Activated CD4-positive, alpha-beta memory T cell treated with anti-CD3 and anti-CD28 coated beads for 36 hours (primary cell): ENCODE measurements at places on chromosomes 7 and 10.

- DNase-seq, result peak; percentile 88
Observed at GRCh38 chr7:27196287-27196767, 3.6 kb downstream of the HOXA13 start.

- no peak for DNase-seq
Observed at GRCh38 chr10:31171402-31172083, 139.9 kb upstream of the ZNF438 start.

DNA sequence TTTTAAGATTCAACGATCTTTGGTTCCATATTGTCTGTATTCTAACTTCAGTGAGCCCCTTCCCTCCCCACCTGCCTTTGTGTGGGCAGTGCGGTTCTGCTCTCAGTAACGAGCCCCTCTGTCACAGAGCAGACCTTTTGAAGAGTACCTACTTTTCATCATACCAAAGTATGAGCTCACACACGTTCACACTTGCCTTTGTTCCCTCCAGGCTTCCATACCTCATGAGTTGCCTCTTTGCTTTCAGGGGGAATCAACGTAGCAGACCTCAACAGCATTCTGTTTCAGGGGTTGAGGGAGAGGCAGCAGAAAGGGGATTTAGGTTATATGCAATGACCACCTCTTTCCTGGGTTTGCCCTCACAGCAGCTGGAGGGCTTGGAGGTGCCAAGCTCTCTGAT, 211.4 kb upstream of the MDFIC start:
- DNase-seq, result no peak

GRCh38 chr7:25002786-25003185, 22.8 kb upstream of the OSBPL3 start:
- no peak for DNase-seq

GRCh38 chr7:138233189-138233588, 156.9 kb downstream of the AKR1D1 start:
- no peak for DNase-seq

DNA sequence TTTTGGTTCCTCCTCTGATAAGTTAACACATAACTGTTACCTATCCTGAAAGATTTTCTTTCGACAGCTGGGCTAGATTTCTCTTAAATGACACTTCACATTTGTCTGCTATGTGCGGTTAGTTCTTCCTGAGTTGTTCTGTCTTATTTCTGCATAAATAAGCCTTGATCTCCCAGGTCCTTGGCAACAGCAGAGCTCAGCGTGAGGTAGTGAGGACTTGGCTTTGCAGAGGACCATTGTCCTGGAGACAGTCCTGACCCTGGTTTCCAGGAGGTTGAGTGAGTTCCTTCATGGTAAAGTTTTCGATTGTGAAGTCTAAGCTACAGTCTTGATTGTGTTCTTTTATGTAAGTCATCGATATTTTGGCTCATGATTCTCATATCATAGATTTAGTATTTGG, 23.7 kb downstream of the SND1 start:
- DNase-seq, result no peak

GRCh38 chr10:11326241-11326640, 285.2 kb downstream of the USP6NL start:
- DNase-seq, result no peak

DNA sequence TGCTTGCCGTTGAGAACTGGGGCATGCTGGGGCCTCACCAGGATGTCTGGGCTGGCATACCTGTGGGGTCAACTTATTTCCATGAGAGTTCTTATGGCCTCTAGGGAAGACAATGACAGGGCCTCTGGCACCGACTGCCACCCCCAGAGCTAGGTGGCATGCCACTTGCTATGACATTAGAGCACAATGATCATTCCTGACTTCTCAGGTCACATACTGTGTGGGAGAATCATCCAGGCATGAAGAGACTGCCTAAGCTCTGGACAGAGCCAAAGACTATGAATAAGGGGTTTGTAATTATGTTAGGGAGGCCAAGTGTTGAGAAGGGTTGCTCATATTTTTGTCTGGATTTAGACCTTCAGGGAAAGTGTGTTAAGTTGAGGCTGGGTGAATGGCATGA, 97.5 kb downstream of the PTPN20 start:
- DNase-seq, result no peak

- DNase-seq, result no peak
Observed at GRCh38 chr10:127526161-127526560, 22.9 kb upstream of the NPS start.

GRCh38 chr10:129560361-129560760, 93.3 kb downstream of the MGMT start:
- DNase-seq, result no peak

GRCh38 chr10:48651839-48652238, 32.8 kb upstream of the WDFY4 start:
- no peak for DNase-seq

GRCh38 chr7:24835643-24836042, 78.4 kb upstream of the GSDME start:
- no peak for DNase-seq

DNA sequence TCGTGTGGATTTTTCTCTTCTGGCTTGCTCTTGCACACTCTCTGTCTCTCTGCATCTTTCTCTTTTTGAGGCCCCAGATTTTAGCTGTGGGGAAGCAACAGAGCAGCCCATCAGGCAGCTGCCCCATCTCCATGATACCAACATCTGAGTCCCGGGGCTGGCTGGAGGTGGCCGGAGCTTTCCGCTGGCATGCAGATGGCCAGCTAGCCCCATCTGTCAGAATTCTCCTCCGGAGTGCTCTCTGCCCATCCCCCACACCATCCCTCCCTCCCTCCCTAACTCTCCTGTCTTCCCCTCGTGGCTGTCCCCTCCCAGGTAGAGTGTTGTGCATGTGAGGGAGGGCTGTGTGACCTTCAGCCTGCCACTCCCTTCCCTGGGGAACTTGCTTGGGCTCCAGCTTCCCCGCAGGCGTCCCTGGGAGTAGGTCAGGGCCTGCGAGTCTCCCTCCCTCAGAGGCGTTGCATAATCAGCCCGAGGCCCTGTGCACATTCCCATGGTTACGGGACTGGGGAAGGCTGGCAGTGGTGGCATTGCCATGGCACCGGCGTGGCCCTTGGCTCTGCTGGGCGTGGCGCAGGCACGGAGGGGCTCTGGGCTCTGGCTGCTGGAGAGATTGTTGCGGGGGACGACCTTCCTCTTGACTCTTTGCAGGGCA, 24.7 kb downstream of the GHRHR start:
- DNase-seq, result no peak

- no peak for DNase-seq
Observed at GRCh38 chr10:61753453-61753852, 90.7 kb downstream of the CABCOCO1 start.

GRCh38 chr7:55481155-55481554, 91.1 kb downstream of the VOPP1 start:
- DNase-seq, result peak; percentile 8

DNA sequence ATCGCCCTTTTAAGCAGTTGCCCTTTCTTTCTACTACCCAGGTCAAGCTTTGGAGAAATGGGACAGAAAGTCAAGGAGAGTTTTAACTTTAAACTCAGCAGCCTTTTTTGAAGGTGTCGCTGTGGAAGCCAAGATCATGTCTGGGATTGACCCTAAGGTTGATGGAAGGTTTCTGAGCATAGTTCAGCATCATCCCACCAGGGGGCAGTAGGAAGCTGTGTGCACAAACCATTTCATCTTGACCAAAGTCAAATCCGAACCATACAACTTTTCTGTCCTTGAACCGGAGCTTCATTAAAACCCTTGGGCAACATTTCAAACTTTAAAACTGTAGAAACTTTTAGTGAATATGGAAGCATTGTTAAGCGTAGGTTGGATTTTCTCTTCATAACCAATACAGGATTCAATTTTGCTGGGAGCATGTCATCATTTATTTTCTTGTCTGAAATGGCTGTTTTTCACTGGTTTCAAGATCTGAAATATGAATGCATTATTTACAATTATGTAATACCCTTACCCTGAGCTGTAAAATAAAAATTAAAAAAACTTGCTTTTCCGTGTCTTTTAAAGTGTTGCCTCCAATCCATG, 214.4 kb upstream of the KIAA1217 start:
- peak; percentile 43 for DNase-seq

DNA sequence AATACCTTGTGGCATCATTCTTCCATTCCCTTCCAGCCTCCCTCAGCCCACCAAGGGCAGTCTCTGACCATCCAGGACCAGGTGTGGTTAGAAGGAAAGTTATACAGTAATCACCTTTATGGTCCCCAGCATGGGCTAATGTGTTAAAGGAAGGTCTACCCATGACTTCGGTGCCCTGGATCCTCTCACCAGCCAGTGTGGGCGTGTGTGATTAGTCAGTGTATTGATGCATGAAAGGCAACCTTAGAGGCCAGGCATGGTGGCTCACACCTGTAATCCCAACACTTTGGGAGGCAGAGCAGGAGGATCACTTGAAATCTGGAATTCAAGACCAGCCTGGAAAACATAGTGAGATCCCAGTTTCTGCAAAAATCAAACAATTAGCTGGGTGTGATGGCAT, 88.9 kb downstream of the APBB1IP start:
- DNase-seq, result peak; percentile 15

GRCh38 chr7:44964831-44965440, 13.9 kb downstream of the MYO1G start:
- no peak for DNase-seq

- no peak for DNase-seq
Observed at GRCh38 chr7:50153148-50153547, 60.1 kb upstream of the ZPBP start.

GRCh38 chr7:159165352-159165751, 20.7 kb upstream of the VIPR2 start:
- DNase-seq, result no peak

GRCh38 chr7:110534241-110534931, 556.5 kb upstream of the LRRN3 start:
- no peak for DNase-seq

- no peak for DNase-seq
Observed at GRCh38 chr10:12625393-12626023, 276.2 kb downstream of the CAMK1D start.

DNA sequence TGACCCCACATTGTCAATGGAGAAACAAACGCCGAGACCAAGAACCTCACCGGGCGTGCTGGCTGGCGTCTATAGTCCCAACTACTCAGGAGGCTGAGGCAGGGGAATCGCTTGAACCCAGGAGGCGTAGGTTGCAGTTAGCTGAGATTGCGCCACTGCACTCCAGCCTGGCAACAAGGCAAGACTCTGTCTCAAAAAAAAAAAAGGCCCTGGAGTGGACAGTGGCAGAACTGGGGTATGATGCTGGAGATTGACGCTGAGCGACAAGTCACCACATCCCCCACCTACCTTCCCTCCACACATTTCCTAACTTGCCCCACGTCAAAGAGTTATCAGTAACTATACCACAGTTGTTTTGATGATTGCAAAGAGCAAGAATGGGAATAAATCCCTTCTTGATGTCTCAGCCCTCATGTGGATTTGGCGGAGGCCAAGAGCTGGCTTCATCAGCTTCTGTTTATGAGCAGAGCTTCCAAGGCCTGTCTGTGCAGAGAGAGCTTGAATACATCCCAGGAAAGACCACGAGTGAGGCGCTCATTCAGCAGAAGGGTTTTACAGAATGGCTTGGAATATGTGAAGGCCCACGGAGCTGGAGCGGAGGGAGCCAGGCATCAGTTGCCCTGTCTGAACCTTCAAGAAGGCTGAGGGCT, 28.0 kb upstream of the TNS3 start:
- DNase-seq, result no peak
